ENCODE measurements at places on chromosomes 7 and 10.

- DNase-seq = no peak
Measured at GRCh38 chr10:133420028-133420427, 4.4 kb downstream of the SPRN start.

GRCh38 chr7:45238806-45239205 lies 81.2 kb downstream of the RAMP3 start:
- DNase-seq = no peak

GRCh38 chr10:97915346-97916131 lies 65.9 kb downstream of the GOLGA7B start:
- no peak for DNase-seq

GRCh38 chr10:119705434-119705831 lies 20.4 kb upstream of the INPP5F start:
- no peak for DNase-seq

DNA sequence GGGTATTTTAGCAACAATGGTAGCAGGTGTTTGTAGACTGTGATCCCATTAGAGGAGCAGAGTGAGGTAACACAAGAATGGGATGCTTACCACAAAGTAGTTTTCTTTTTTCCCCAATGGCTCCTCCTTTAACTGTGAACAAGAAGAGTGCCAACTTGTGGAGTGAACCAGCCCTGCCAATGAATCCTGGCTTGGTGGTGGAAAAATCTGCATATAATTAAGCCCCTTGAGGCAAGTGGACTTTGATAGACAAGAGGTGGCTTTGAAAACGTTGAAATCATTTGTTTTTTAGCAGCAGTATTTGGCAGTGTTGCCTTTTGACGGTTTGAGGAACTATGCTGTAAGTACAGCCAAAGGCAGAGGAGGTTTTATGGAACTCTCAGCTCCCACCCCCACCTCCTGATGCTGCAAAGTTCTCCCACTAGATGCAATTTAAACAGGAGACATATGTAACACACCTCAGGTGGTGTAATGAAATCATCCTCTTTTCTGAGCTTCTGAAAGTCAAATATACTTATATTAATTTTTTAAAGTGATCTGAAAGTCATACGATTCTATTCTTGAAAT lies 295.6 kb downstream of the DPP6 start:
- no peak for DNase-seq

GRCh38 chr7:82443547-82444219 lies at the start of gene CACNA2D1:
Gene CACNA2D1 (minus strand): TSS chr7:82443777.
- no peak for DNase-seq

GRCh38 chr10:29471544-29471859 lies 163.3 kb downstream of the SVIL start:
- DNase-seq = no peak

DNA sequence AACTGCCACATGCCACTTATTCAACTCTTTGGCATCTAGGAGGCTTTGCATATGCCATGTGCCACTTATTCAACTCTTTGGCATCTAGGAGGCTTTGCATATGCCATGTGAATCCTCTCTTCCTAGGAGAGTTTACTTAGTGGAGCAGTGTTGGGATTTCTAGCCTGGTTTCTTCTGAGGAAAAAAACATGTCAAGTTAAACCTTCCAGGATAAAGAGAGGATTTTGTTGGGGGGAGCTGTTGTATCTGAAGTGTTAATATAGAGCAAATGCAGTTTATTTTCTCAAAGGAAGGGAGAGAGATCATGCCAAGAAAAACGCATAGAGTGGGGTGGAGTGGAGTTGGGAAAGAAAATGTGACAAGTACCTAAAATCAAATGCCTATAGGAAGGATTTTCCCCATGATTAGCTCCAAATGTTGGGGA lies 91.5 kb downstream of the MCU start:
- DNase-seq = no peak

- DNase-seq = no peak
Measured at GRCh38 chr10:110462166-110463095, 35.3 kb upstream of the DUSP5 start.

DNA sequence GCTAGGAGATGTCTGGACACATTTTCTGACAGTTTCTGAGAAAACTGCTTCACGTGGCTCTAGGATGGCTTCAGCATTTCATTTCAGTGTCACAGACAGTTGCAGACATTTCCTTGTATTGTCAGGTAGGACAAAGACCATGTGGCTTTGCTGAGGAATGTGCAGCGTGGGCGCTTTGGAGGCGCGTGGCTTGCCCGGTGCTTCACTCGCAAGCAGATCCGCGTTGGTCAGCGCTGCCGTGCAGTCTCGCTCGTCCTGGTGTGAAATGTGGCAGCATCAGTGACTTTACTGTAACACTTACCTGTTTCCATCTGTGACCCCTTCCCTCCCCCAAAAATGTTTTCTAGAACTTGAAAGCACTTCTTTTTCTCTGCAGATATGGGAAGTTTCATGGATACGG lies 340.5 kb downstream of the SDK1 start:
- no peak for DNase-seq

GRCh38 chr7:139830292-139830691 lies 1.2 kb downstream of the TBXAS1 start:
- no peak for DNase-seq

- no peak for DNase-seq
Measured at GRCh38 chr10:87816898-87817608, 973 bp downstream of the ATAD1 start.

DNA sequence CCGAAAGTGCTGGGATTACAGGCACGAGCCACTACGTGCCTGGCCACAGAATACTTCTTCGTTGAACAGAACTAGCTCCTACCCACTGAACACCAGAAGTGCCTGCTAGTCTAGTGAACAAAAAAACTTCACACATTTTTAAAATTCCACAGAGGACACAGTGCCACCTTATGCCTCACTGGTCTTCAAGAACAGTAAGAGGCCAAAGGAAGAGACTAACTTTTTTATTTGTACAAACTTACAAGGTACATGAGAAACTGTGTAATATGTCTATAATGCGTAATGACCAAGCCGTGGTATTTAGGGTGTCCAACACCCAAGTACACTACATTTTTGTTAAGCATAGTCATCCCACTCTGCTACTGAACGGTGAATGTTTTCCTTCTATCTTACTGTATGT lies 144.4 kb upstream of the PTER start:
- DNase-seq = no peak

All from activated naive CD4-positive, alpha-beta T cell treated with anti-CD3 and anti-CD28 coated beads for 36 hours (primary cell).